ENCODE measurements at places on chromosomes 12 and 14.

- DNase-seq, result no peak
Observed at GRCh38 chr12:89872922-89873630, 164.4 kb upstream of the ATP2B1 start.

GRCh38 chr14:22846811-22847307 lies 10.5 kb downstream of the MMP14 start:
- no peak for DNase-seq

- no peak for DNase-seq
Observed at GRCh38 chr14:64971943-64972791, at the start of gene RAB15. Gene RAB15 (minus strand): TSS chr14:64972336. CDS start chr14:64972076, 260 bp downstream.

DNA sequence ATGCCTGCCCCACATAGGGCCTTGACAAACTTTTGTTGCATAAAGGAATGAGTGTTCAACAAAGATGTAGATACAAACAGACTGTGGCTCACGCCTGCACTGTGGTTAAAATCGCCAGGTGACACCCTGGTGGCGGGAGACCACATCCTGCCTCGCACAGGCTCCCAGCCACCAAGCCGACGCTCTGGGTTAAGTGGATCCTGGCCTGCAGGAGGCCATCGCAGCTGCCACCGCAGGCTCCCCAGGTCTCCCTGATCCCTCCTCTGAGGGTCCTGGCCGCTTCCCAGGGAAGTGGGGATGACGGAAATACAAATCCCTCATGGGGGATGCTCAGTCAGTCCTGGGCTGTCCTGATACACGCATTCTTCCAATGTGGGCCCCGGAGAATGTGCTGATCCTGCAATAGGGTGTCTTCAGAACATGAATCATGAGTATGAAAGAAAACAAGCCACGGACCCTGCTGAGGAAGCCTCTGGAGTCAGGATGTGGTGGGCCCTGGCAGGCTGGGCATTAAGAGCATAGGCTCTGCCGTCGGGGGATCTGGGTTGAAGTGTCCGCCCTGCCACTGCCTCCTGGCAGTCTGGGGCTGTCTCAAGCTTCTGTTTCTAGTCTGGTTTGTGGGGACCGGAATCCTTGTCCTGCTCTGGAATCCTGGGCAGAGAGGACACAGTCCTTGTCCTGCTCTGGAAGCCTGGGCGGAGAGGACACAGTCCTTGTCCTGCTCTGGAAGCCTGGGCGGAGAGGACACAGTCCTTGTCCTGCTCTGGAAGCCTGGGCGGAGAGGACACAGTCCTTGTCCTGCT lies 53.5 kb upstream of the BEGAIN start:
- DNase-seq, result no peak

DNA sequence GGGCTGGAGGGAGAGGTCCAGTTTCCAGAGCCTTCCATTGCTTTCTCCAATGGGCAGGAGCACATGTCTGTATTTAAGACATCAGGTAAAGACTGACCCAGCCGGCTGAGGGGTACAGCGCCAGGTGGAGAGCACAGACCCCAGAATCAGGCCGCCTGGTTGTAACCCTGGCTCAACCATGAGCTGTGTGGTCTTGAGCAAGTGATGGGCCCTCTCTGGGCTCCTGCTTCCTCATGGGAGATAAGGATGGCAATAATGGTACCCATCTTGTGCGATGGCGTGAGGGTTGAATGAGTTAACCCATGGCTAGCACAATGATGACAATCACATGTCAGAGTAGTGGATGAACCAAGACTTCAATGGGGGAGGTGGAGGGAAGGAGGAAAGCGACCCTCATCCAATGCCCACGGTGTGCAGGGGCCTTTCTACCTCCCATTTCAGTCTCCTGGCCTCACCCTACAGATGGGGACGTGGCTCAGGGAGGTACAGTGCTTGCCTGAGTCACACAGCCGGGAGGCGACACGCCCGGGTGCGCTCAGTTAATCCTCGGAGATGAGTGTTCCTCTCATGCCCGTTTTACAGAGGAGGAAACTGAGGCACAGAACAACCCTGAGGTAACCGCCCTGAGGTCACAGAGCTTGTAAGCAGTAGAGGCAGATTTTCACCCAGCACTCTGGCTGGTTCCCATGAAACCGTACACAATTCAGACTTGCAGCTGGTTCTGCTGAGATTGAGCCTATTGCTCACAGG lies 163.9 kb downstream of the RBM19 start:
- DNase-seq, result no peak

GRCh38 chr14:99688210-99688581 lies 4.1 kb downstream of the CYP46A1 start:
- no peak for DNase-seq

DNA sequence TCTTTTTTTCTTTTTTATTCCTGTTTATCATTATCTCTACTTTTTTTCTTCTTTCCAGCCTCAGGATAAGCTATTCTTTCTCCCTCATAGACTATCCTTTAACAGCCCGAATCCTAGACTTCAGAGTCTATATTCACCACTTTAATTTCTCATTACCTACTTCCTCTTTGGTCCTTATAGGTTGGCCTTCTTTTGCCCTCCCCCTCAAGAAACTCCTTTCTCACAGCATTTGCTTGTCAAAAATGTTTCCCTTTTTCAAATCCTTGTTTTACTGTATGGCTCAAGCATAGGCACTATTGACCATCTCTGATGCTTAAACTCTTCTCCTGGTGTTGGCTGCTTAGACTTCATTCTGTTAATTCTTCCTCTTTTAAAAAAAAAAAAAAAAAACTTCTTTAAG lies 52.5 kb downstream of the KIAA0586 start:
- DNase-seq, result no peak

DNA sequence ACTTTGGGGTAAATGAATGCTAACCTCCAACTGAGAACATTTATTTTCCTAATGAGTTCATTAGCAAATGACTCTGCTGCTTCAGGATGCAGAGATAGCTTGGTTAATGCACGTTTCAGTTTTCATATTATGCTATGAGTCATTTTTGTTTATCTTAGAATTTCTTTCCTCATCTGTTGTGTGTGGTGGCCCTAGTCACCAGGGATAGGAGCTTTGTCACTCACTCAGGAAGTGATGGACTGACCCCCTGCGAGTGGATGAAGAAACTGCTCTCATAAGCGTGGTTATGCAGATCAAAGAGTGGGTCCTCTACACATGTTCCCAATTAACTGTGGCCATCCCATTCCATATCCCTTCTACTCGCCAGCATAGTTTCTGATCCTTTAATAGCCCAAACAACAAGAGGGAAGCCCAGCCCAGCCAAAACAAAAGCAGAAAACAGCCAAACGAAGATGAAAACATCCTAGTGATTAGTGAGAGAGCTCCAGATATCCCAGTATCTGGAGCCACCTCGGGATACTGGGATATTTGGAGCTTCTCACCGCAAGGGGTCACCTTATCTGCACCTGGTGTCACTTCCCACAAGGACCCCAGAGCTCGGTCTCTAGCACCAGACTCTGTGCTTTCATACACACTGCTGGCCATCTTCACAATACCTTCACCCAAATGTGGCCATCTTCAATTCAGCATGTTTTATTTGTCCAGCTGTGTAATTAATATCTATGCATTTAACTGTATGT lies 8.6 kb downstream of the TC2N start:
- DNase-seq, result peak; percentile 17

DNA sequence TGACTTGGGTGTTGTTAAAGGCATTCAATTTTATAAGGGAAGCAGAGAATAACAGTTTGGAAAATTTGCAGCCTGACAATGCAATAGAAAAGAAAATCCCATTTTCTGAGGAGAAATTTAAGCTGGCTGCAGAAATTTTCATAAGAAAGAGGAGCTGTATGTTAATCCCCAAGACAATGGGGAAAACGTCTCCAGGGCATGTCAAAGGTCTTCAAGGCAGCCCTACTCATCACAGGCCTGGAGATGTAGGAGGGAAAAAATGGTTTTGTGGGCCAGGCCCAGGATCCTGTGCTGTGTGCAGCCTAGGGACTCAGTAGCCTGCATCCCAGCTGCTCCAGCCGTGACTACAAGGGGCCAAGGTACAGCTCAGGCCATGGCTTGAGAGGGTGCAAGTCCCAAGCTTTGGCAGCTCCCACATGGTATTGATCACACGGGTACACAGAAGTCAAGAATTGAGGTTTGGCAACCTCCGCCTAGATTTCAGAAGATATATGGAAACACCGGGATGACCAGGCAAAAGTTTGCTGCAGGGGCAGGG lies 846.4 kb downstream of the C12orf50 start:
- DNase-seq, result no peak

DNA sequence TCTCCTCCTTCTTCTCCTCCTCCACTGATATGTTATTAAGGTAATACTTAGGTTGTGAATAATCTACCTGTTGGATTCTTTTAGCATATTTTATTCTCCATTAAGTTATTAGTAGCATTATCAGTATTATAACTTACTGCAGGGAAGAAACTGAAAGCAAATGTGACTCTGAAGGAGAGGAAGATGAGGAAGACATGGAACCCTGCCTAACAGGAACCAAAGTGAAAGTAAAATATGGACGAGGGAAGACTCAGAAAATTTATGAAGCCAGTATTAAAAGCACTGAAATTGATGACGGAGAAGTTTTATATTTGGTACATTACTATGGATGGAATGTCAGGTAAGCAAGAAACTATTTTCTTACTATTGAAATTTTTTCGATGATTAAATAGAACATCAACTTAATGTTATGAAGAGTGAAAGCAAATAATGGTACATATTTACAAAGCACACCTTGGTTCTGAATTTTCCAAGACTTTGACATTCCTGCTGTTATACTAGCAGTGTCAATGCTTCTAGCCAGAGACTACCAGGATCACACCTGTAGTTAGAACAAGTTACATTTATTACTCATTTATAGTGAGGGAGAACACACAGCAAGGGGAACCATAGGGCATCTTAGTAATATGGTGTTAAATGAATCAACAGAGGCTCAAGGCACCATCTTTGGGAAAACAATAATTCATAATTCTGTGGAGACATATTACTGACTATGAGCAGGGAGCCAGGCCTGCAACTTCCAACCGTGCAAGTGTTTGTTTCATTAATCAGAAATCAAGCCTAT lies 42.0 kb upstream of the TOMM20L start:
- no peak for DNase-seq

GRCh38 chr12:65823513-65824375 lies 539 bp upstream of the HMGA2 start:
- DNase-seq, result peak; percentile 49

DNA sequence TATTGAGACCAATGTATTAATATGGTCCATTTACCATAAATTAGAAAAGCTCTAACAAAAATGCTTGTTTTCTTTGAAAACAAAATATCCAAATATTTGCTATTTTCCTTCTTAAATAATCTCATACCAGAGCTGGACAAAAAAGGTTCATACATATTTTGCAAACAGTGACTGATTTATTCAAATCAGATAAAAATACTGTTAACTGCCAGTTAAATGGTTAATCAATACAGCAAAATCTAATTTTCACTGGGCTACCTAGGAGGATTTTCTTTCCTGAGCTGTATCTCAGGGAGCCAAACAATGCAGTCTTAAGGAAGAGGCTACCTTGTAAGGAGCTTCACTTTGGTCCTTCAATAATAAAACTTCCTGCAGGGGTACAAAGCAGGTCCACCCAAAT lies 2.0 kb downstream of the FERMT2 start:
- no peak for DNase-seq

- no peak for DNase-seq
Observed at GRCh38 chr12:65675141-65675621, 149.1 kb upstream of the HMGA2 start.

DNA sequence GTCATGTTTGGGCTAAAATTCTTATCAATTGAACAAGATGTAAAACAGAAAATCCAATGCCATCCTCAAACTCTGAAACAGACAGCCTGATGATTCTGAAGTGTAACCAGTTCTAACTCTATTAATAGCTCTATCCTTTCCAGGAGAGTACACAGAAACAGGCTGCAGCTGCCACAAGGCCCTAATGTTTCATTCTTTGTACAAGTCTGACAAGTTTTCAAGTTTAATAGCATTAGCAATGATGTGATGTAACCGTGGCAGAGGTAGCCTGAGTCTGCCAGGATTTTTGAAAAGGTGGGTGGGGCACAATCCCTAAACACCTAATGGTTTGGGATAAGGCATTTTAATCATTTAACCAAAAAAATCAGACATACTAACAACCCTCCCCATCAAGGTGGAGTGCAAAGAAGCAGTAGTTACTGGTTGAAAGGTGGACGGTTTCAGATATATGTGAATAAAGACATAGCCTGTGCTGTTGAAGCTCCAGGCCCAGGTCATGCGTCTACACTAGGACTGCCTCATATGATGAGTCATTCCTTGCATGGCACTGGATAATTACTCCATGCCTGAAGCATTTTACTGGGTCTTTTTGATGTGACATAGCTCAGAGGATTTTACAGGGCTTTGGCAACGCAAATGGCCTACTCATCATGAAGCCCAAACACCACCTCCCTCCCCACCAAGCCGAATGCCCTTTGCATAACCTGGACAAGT lies 145.1 kb upstream of the GRIP1 start:
- peak; percentile 98 for DNase-seq

DNA sequence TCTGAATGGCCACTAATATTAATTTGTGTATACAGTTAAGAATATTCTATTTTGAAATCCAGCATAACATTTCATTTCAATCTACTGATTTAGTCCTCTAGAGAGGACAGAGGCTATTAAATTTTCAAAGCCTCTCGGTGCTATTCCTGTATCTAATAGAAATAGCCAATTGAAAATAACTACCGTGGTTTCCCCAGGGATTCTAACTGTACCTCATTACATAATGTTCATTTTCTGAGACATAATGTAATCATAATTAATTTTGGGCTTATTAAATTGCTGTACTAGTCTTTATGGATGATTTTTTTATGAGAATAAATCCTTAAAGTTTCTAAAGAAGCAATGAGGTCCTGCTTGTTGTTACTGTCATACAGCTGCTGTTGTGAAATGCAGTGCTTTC lies 38.6 kb upstream of the ACSS3 start:
- DNase-seq, result no peak

DNA sequence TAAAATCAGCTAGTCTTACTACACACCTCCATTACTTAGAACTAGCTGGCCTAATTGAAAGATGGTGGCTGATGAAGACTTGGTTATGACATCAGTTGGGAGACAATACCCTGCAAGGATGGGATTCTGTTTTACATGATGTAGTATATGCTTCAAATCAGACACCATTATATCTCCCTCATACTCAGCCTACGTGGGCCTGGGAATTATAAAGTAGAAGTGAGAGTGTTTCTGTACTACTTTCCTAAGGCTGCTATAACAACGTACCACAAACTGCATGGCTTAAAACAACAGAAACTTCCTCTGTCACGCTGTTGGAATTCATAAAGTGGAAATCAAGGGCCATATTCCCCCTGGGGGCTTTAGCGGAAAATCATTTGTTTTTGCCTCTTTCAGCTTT lies 190.4 kb downstream of the PAH start:
- no peak for DNase-seq

GRCh38 chr14:62162998-62163589 lies 400.9 kb downstream of the SNAPC1 start:
- DNase-seq, result peak; percentile 56

GRCh38 chr12:67669217-67669933 lies 20.8 kb downstream of the DYRK2 start:
- no peak for DNase-seq

- no peak for DNase-seq
Observed at GRCh38 chr12:24839268-24839791, 109.6 kb downstream of the BCAT1 start.

GRCh38 chr12:55256831-55257230 lies 12.4 kb downstream of the OR6C74 start:
- DNase-seq, result no peak

Data from SK-MEL-5 (cell line).